ENCODE measurements at places on chromosomes 16 and 17. TPM values are rescaled to one million over a fixed set of nuclear protein-coding genes. Genes with fewer than 3 reads are reported as not detected.
A peak's percentile ranks its signal among the peaks of the same experiment; 100 is the strongest.

- no peak for DNase-seq
Observed at GRCh38 chr16:12317856-12318537, 341.5 kb downstream of the SNX29 start.

GRCh38 chr17:64599187-64599676 lies 62.9 kb downstream of the SMURF2 start:
- peak; percentile 28 for DNase-seq

The ANKRD40CL gene
- total RNA-seq, result not detected

- DNase-seq, result peak; percentile 38
Observed at GRCh38 chr17:51699303-51699702, 439.0 kb downstream of the UTP18 start.

The MILR1 gene
- total RNA-seq, result not detected

DNA sequence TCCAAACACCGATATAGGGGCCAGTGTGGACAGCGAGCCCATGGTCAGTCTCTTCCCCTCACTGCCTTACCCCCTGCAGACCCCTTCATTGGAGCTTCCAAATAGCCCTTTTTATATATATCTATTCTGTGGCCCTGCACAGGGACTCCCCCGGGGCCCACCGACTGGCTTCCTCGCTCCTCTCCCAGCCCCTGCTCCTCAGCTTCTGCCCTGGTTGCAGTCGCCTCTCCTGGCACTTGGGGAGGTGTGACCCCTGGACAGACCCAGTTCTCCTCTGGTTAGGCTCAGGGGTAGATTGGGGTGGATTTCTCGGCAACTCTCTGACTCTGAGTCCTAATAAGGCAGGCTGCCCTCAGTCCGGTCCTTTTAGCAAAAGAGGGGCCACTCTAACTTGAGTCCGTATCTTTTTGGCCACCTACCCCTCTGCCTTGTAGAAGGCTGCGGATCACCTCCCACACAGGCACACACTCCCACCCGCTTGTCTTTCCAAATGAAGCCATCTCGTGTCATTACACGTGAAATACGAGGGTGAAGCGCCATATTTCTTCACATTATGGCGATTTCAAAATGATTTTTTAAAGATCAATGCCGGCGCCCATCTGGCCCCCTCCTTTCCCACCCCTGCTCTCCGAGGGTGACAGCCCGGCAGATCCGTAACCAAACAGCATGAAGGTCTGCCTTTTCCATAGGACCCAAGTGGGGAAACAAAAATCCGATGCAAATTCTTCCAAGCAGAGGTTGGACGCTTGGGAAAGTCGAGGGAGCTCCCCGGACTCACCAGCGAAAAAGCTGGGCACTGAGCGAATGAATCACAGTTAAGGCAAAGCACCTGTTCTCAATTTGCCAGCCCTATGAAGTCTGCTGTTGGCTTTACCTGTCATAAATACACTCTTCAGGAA lies 1.7 kb upstream of the HOXB9 start:
- DNase-seq, result no peak

- peak; percentile 69 for DNase-seq
Observed at GRCh38 chr16:88812513-88813268, 963 bp upstream of the APRT start.

- no peak for DNase-seq
Observed at GRCh38 chr16:85838381-85838780, 38.9 kb downstream of the COX4I1 start.

The ITGAL gene
- total RNA-seq, result not detected

The GFAP gene
- total RNA-seq, result 4.0 TPM

DNA sequence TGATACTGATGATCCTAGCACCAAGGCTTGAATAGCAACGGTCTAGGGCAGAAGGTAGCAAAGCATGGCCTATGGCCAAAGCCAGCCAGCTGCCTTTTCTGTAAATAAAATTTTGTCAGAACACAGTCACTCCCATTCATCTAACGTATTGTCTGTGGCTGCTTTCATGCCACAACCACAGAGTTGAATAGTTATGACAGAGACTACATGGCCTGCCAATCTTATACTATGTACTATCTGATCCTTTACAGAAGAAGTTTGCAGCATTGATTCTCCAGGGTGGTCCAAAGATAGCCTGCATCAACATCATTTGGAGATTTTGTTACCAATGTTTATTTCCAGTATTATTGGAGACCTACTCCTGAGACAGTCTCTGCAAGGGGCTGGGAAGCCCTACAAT lies 19.9 kb upstream of the MMD start:
- DNase-seq, result no peak

DNA sequence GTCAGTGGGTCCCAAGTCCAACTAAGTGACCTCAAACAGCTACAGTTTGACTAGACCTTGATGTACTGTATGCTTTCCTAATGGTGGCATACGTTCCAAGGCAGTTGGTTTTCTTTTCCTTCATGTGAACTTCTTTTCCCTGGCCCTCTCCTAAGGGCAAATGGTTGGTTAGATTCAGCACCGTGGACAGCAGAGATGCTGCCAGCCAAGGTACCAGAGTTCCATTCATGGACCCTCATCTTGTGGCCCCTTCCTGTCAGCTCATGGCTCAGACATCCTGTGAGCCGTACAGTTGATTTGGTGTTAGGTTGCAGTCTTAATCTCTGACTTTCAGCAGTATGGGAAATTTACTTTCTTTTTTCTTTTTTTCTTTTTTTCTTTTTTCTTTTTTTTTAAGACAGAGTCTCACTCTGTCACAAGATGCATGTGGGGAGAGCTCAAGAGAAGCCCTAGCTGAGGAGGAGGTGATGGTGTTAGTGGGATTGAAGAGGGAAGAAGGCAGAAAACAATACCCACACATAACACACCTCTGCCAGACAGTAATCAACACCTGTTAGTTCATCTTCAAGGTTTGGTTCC lies 122.4 kb downstream of the USP31 start:
- peak; percentile 77 for DNase-seq

DNA sequence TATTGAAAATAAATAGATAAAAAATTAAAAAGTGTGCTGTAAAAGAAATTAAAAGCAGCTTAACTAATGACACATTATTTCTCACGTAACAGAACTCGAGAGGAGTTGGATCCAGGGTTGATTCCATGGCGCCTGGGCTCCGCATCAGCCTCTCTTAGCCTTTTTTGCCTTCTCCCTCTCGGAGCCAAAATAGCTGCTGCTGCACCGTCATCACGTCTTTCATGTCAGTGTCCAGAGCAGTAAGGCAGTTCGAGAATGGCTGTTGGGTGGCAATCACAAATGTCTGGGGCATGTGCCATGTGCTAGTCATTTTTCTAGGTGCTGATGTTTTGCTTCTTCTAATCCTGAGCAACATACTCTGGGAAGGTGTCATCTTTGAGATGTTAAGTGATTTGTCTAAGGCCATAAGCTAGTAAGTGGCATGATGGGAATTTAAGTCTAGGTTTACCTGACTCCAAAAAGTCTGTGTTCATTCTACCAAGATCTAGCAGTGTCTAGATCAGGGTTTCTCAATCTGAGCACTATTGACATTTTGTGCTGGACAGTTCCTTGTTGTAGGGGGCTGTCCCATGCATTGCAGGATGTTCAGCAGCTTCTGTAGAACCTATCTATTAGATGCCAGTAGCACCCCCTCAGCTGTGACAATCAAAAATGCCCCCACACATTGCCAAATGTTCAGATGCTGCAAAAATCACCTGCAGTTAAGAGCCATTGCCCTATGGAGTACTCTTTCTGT lies 280.4 kb downstream of the HAPSTR1 start:
- DNase-seq, result no peak

- no peak for DNase-seq
Observed at GRCh38 chr16:24077966-24078365, 178.2 kb upstream of the CACNG3 start.

The CALCOCO2 gene
- 14.4 TPM for total RNA-seq

The TEX19 gene
- 1.1 TPM for total RNA-seq

The MEFV gene
- 0.19 TPM for total RNA-seq

DNA sequence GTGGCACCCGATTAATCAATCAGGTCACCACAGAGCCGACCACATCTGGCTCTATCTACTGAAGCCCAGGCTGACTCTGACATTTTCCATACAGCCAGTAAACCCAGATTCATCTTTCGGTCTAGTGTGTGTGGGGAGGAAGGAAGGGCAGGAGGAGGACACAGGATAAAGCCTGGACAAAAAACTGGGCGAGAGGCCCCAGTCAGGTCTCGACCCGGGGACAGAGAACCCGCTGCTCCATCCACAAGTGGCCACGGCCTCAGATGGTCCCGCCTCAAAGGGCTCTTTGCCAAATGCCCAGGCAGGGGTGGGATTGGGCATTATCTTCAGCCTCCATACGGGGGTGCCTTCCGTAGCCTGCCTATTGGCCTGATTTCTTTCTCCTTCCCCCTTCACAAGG lies 7.8 kb downstream of the ABR start:
- no peak for DNase-seq

GRCh38 chr17:2084036-2084765 lies 29.3 kb downstream of the HIC1 start:
- DNase-seq, result no peak

DNA sequence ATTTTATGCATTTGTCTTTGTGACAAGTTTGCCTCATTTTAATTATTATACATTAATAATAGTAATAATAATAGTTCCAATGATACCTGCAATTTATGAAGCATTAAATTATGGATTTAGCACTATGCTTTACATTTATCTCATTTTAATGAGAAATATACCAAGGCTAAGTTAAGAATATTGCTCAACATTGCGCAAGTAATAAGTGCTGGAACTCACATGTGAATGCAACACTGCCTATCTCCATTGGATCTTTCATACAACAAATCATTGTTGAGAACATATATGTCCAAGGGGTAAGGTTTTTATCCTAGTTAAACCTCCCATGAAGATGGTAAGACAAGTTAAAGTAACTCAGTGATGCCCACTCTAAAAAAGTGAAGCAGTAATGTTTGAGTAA lies 703.7 kb upstream of the SOX9 start:
- DNase-seq, result no peak

DNA sequence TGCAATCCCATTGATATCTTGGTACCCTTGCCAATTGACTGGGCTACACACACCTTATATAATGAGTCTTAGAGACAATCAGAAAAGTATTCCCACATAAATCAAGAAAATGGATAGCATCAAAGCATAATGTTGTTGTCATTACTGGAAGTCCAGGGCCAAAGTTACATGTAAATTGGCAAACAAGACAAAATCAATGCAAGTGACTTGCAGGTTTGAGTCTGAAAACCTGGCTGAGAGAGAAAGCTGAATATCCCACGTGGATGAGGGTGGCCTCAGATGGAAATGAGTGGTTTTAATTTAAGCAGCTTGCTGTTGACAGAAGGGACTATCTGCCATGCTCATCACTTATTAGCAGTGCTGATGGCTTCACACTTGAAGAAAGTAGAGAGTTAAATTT lies 324.0 kb upstream of the MON1B start:
- DNase-seq, result no peak

The PPM1E gene
- 15.8 TPM for total RNA-seq

GRCh38 chr16:15966420-15966819 lies 17.0 kb downstream of the ABCC1 start:
- DNase-seq, result no peak

DNA sequence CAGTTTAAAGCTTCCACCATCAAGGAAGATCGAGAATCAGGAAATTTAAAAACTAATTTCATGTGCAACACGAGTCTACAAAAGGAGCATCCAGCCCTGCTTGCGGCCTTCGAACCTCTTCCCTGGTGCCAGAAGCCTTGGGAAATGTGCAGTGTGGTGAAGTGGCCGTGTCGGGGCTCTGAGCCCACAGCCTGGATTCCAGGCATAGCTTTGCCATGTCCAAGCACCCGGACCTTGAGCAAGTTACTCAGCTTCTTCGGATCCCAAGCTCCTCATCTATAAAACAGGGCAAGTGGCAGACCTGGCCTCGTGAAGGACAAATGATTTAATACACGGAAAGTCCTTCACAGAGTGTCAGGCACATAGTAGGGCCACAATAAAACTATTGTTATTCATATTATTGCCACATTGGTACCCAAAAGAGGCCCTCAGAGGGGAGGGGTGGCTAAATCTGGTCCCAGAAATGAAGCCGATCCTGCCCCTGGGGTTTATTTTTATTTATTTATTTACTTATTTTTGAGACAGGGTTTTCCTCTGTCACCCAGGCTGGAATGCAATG lies 34.8 kb downstream of the COTL1 start:
- DNase-seq, result no peak

GRCh38 chr16:4175849-4176248 lies 59.6 kb upstream of the ADCY9 start:
- no peak for DNase-seq

GRCh38 chr16:87015021-87015420 lies 302.2 kb downstream of the C16orf95 start:
- no peak for DNase-seq

The KRT16 gene
- not detected for total RNA-seq

DNA sequence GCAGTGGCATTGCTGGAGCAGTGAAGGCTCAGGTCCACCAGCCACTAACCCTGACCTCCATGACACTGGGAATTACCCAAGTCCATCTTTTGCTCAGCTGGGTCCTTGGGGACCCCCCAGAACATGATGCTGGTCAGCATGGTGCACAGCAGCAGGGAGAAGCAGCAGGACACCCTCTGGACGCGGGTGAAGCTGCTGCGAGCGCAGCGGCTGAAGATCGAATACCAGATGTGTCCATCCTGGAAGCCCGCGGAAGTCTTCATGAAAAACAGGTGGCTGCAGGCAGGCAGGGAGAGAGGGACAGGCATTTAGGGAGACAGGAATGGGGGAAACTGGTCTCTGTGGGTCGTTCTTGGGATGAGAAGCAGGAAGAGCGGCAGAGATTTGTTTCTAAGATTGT lies 53.4 kb upstream of the GCSH start:
- no peak for DNase-seq

- no peak for DNase-seq
Observed at GRCh38 chr16:70728150-70728549, 42.3 kb upstream of the MTSS2 start.

GRCh38 chr17:16980813-16981731 lies 9.2 kb upstream of the TNFRSF13B start:
- DNase-seq, result no peak

- DNase-seq, result no peak
Observed at GRCh38 chr16:4913130-4913773, 23.7 kb downstream of the PPL start.

GRCh38 chr17:50699410-50699809 lies 8.3 kb downstream of the ANKRD40 start:
- DNase-seq, result no peak

The AIPL1 gene
- total RNA-seq, result 0.17 TPM

GRCh38 chr16:8184854-8185253 lies 405.5 kb downstream of the TMEM114 start:
- no peak for DNase-seq

GRCh38 chr16:30137897-30138296 lies 14.9 kb upstream of the MAPK3 start:
- DNase-seq, result no peak

- DNase-seq, result no peak
Observed at GRCh38 chr17:78469443-78469842, 91.0 kb downstream of the PGS1 start.

The EFNB3 gene
- total RNA-seq, result 7.7 TPM

The NUPR1 gene
- not detected for total RNA-seq

The MBTPS1 gene
- total RNA-seq, result 44.3 TPM
